Stimulated activated CD8-positive, alpha-beta memory T cell treated with anti-CD3 and anti-CD28 coated beads, Interleukin-12 subunit alpha, Interleukin-12 subunit beta, amount 100 ng/mL, for 4 hours (primary cell): ENCODE measurements at places on chromosomes 2 and 18.

GRCh38 chr18:37381554-37381953 is 184.0 kb downstream of the CELF4 start:
- DNase-seq, result no peak

DNA sequence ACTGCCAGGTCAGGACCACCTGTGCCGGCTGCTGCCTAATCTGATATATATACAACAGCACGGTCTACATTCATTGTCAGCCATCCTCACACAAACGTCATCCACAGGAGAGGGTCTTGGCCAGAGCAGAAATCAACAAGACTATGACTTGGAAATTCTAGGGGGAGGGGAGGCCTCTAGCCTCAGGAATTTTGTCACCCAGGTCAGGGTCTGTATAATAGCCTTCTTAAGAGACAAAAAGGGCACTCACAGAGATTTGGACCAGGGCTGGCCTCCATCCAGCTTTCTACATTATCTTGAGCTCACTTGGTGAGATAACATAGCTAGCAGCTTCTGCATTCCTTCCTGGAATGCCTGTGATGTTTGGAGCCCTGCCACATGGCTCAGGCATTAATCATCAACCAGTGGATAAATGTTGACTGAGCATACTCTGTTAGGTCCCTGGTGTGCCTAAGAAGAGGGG is 50.4 kb upstream of the CTIF start:
- no peak for DNase-seq

DNA sequence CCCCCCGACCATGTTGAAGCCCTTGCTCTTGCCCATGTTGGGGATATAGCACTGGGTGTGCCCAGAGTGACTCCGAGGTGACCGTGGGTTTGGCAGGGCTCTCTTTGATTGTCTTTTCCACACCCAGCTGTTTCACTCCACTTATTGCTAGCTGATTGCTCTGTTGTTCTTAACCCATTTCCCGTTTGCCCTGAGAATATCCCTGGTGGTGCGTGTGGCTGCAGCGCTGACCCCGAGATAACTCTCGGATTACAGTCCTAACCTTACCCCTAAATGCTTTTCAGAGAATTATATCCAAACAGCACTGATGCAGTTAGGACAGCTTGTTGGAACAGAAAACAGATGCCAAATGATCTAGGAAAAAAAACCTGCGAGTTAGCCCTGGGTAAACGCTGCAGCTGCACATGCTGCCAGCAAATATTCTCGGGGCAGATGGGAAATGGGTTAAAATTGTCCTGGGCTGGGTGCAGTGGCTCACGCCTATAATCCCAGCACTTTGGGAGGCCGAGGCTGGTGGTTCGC is 34.3 kb upstream of the SNORC start:
- DNase-seq, result no peak

DNA sequence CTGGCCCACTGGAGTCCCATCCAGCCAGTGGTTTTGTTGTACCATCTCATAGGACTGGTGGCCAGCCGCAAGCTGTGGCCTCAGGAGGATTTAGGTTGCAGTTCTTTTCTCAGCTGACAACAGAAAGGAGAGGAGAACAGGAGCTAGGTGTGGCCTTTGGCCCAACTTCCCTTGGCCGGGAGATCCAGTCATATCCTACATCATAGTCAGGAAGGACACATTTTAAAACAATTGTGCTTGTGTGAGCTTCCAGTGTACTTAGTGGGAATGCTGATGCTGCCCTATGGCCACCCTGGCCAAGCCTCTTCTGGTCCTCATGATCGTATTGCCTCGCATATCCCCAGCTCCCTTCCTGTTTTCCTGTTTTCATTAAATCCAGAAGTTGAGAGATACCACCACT is 98.1 kb downstream of the WDSUB1 start:
- DNase-seq, result no peak

GRCh38 chr2:144115739-144116291 is 404.1 kb downstream of the ZEB2 start:
- DNase-seq, result no peak

DNA sequence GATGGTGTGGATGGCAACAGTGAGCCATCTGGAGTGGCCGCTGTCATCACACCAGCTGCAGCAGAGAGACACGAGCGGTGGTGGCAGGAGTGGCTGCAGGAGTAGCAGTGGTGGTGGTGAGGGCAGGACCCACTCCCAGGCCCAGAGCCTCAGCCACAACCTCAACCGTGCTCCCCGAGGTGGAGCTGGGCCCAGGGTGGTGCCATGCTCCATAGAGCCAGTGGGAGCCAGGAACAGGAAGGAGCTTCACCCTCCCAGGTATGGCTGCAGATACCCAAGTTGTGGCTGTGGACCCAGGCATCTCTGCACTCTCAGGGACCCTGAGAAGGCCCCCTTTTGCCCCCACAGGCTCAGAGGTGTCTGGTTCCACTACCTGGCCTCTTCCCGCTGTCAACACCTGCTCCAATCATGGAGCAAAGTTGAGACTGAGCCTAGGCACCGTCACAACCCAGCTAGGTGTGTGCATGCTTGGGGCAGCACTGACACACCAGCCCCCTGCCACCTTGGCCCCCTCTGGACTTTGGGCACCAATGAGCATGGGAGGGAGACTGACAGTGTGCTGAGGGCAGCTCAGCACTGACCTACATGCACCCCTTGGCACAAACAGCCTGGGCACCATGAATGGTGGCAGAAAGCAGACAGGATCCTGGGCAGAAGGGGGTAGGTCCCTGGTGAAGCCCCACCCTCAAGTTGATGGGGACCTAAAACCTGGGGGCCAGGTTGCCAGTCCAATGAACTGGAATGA is 188.9 kb downstream of the NDUFA10 start:
- DNase-seq, result no peak

GRCh38 chr2:73255907-73256617 is 22.0 kb downstream of the CCT7 start:
- DNase-seq, result no peak

DNA sequence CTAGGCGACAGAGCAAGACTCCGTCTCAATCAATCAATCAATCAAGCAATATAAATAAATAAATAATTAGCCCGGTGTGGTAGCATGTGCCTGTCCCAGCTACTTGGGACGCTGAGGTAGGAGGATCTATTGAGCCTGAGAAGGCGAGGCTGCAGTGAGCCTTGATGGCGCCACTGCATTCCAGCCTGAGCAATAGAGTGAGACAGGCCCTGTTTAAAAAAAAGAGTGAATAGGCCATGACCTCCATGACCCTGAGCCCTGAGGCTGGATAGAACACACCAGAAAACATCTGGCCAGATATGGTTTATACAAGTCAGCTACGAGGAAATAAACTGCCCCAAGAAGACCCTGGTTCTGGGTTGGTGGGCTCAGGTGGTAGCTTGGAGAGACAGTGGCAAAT is 20.4 kb upstream of the SEMA4C start:
- DNase-seq, result no peak
